ENCODE measurements at places on chromosomes 6 and 20.

- no peak for DNase-seq
Observed at GRCh38 chr6:7048894-7049293, 58.9 kb upstream of the RREB1 start.

GRCh38 chr6:144343701-144344428, 58.7 kb downstream of the UTRN start:
- no peak for DNase-seq

GRCh38 chr6:163393923-163394322, 20.6 kb upstream of the QKI start:
- DNase-seq = no peak

DNA sequence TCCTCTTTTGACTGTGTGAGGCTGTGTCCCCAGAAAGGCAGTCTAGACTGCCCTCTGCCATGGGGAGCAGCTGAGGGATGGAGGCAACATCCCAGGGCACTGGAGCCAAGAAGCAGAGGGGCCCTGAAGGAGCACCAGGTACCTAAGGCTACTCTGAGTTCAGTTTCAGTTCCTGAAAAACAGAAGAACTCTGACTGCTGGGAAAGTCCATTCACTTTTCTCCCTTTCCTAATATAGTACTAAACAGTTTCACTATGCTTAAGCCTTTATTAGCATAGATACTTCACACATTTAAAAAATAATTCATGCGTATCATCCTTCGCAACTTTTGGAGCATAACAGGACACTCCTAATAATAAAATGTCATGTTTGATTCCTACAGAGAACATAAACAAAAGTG, 130.0 kb downstream of the FOXC1 start:
- DNase-seq = no peak

- DNase-seq = no peak
Observed at GRCh38 chr20:21971436-21971835, 266.0 kb downstream of the PAX1 start.

GRCh38 chr6:161607696-161608297, 333.9 kb upstream of the AGPAT4 start:
- DNase-seq = no peak

DNA sequence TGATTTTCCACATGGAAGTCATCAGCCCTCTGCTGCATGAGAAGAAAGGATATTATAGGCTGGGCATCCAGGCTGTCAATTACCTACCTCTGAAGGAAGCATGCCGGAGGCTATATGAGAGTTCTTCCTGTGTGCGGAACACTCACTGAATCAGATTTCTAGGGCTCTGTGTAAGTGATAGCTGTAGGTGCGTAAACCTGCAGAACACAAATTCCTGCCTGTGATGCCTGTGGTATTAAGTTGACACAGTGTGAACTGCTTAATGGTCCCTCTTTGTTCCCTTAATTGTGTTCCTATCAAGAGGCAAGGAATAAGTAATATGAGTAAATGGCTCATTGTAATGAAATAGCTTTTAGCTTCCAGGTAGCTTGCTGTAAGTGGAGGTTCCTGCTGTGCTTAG, 103.3 kb downstream of the ANKS1A start:
- no peak for DNase-seq
